Stimulated activated CD8-positive, alpha-beta memory T cell treated with anti-CD3 and anti-CD28 coated beads, Interleukin-7, amount 100 ng/mL, for 48 hours (primary cell): ENCODE measurements at places on chromosomes 1 and 21.

DNA sequence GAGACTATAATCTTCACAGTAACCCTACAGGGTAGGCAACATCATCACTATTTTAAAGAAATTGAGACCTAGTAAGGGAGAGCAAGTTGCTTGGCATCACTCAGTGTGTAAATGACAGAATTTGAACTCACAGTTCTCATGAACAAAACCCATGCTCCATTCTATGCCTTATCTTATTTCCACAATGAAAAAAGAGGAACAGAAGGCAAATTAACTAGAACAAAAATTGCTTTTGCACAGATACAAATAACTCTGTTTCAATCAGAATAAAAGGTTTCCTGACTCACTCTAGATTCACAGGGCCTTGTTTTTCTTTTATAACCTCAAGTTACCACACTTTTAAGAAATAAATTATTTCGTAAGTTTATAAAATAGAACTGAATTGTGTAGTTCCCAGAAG is 90.1 kb downstream of the UCHL5 start:
- no peak for DNase-seq

DNA sequence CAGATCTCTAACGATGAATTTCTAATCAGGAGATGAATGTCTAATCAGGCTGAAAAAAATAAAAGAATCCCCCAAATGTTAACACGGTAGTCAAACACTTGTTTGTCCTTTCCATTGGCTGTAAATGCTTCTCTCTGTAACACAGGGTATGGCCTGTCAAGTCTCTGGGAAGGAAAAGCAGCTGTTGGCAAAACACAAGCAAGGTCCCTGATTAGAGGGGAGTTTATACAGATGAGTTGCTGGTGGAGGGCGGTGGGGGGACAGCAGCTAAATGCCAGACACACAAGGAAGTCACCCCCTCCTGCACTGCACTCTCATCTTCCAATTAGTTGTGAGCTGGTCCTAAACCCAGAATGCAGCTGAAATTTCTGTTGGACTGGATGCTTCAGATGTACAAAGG is 51.0 kb downstream of the PGBD5 start:
- no peak for DNase-seq

DNA sequence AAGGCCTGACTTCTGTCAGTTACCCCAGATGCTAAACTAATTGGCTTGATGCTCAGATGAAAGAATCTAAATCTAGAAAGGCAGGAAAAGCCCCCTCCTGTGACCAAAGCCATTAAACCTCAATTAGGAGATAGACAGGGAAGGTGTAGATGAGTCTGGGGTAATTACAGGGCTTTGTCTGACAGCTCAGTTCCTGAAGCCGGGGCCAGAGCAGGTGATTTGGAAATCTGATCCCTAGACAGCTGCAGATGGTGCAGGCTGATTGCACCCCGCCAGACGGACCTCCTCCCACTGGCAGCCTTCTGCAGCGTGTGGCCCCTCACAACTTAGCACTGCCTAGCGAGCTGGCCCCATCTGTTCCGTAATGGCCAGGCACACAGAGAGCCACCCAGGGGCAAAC is 395.1 kb downstream of the HLX start:
- DNase-seq: no peak

GRCh38 chr1:30787856-30788495 is 30.4 kb upstream of the LAPTM5 start:
- no peak for DNase-seq

DNA sequence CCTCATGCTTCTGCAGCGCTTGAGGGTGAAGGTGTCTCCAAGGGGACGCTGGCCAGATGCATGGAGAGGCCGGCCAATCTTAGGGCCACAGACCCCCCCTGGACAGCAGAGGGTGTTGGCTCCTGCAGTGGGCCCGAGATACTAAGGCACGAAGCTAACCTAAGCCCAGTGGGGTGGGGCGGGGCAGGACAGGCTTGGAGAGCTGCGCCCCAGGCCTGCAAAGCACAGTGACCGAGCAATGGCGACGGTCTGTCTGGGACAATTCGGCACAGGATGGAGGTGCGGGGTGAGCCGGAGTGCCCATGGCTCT is 1.3 kb downstream of the FNDC10 start:
- no peak for DNase-seq

GRCh38 chr21:44556879-44557278 is 1.7 kb downstream of the KRTAP10-3 start:
- DNase-seq: no peak

DNA sequence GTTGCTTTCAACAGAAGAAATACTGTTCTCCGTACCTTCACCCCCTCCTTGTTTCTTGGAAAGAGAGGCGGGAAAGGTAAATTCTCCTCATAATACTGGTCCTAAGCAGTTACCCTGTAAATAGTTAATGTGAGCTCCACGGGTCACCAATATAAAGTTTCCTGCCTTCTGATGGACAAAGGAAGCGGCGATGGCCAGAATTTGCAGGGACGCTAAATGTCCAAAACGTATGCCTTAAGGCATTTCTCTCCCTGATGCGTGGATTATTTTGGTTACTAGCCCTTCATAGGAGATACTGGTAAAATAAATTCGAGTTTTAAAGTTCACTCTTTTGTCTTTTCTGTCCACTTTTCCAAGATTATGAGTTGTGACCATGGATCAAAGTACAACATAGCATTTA is 898 bp upstream of the PTGS2 start:
- no peak for DNase-seq

- no peak for DNase-seq
These were observed 234.6 kb upstream of the IRF2BP2 start for GRCh38 chr1:234844479-234845031.

DNA sequence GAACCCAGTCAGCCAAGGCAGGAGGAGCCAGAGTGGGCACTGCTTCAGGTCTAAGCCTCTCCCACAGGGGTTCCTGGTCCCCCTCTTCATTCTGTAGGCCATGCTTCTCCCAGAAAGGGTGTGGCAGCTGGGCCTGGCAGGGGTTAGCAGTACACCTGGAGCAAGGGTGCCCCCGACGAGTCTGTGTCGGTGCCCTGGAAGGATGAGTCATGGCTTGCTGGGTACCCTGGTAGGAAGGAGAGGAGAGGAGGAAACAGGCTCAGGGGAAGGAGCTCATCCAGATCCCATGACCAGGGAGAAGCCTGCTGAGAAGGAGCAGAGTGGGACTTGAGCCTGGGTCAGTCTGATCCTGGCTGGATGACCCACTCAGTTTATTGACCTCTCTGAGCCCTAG is 10.3 kb downstream of the KDF1 start:
- no peak for DNase-seq

DNA sequence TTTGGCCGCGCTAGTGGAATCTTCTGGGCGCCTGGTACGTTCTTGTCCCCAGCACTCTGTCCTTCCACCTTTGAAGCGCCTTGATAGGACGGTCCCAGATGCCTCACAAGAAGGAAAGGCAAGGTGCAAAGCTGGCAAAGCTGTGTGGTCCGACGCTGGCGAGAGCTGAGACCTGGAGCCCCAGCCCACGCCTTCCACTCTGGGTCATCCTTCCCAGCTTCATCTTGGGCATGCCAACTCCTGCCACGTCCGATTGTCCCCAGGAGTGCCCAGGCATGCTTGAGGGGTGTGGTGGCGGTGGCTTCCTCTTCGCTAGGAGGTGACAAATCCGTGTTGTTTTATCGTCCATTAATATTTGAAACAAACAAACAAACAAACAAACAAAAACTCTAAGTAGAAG is 123.9 kb upstream of the DPYD start:
- DNase-seq: no peak

DNA sequence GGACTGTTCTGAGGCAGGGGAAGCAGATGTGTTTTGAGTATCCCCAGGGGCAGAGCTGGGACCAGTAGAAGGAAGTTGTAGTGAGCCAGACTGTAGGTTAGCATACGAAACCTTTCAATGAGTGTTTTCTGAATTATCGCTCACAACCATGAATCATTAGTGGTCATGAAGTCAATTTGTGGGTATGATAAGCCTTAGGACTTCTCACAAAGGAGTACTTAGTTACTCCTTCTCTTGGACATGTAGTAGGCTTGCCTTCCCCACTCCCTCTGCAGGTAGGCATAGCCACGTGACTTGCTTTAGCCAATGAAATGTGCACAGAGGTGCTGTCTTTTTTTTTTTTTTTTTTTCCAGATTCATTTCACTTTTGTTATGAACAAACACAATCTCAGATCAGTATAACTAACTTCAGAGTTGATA is 23.9 kb upstream of the FAAH start:
- DNase-seq: no peak

- no peak for DNase-seq
These were observed 60.0 kb downstream of the FBXO2 start for GRCh38 chr1:11594222-11594621.

DNA sequence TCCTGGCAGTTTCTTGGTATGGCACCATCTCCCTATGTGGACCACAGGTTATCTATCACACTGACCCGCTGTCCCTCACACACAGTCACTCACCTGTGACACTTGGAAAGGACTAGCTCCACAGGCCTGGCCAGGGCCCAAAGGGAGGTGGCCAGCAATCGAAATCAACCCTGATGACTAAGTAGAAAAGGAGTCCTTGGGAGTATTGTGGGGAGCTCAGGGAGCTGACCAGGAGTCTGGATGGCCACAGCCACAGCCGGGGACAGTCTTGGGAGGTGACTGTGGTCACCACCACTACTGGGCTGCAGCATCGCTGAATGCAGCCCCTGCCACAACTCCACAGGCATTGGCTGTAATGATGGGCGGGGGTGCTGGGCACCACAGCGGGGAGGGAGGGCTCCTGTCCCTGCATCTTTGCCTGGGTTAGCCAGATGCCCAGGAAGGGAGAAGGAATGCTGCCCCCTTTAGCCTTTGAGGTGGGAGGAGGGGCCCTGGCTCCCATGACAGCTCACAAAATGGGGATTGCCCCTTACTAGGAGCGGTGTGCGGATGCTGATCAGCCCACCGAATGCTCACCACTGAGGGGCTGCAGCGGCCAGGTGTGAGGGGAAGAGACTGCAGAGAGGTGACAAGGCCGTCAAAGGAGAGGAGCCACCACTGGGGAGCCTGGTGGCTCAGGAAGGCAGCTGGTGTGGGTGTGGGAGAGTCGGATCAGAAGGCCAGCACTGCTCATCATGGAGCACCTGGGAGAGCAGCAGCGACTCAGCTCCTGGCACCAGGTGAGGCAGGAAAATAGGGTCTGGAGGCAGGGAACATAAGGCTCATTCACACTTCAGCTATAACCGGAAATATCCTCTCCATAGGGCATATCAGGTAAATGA is 61.3 kb downstream of the H3-3A start:
- no peak for DNase-seq

DNA sequence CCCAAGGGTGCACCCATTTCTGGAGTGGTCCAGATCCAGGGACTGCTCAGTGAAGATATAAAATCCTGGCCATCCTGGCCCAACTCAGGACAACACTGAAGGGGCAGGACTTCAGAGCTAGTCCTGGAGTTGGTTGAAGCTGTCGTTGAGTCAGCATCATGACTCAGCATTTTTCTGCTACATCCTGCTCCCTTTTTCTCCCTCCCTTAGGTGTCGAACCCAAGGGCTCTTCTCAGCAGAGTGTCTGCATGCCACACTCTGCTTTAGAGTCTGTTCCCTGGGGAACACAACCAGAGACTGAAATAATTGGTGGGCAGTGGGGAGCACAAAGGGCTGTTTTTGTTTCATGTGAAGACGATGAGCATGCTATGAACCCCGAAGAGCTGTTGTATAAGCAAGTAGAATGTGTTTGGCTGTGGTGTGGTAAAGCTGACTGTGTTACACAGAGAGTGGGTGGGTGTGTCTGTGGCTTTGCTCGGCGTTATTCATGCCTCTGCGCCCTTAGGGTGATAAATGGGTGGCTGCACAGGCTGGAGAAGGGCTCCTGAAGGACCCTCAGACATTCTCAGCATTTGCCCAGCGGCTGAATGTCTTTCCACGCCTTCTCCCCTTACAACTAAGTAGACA is 167.2 kb downstream of the CYYR1 start:
- no peak for DNase-seq

GRCh38 chr1:103371234-103371633 is 154.3 kb upstream of the RNPC3 start:
- no peak for DNase-seq

DNA sequence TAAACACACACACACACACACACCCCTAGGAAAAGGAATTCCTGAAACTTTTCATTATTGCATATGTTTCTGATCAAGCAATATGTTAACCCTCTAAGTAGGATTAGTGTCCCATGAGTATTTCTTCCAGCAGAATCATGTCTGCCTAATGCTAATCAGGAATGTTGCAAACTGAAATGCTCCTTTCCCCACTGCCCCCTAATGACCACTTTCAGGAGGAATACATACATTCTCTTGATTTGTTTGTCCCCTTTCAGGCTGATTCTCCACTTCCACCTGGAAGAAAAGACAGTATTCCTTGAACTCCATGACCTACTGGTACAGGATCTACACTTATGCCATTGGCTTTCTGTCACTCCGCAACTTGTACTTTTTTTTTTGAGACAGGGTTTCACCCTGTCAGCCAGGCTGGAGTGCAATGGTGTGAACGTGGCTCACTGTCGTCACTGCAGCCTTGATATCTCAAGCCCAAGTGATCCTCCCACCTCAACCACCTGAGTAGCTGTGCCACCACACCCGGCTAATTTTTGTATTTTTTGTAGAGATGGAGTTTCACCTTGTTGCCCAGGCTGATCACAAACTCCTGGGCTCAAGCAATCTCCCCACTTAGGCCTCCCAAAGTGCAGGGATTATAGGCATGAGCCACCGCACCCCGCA is 56.7 kb downstream of the LRIG2 start:
- DNase-seq: no peak

DNA sequence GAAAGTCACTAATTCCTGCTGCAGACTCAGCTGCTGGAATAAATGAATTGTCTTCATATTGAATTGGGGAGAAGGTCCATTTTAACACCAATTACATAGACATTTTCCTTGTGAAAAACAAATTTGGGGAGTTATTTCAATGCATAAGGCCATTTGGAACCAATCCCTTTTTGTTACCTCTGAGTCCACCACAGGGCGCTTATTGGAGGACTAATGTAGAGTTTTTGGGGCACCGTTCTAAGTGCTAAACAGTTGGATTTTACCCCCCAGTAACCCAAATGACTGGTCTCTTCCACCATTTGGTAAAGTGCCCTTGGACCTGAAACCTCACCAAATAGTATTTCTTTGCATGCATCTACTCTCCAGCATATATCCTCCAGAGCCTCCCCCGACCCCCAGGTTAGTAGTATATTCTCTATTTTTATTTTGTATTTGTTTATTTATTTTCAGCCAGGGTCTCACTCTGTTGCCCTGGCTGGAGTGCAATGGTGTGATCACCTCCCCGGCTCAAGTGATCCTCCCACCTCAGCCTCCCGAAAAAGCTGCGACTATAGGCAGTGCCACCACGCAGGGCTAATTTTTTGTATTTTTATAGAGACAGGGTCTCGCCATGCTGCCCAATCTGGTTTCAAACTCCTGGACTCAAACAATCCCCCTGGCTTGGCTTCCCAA is 1.6 kb downstream of the PRUNE1 start:
- DNase-seq: no peak

- DNase-seq: no peak
These were observed 71.1 kb upstream of the F3 start for GRCh38 chr1:94612525-94613204.
